ENCODE measurements at places on chromosomes 3 and 15.

GRCh38 chr3:111324645-111325044, 217.4 kb upstream of the CD96 start:
- no peak for DNase-seq

DNA sequence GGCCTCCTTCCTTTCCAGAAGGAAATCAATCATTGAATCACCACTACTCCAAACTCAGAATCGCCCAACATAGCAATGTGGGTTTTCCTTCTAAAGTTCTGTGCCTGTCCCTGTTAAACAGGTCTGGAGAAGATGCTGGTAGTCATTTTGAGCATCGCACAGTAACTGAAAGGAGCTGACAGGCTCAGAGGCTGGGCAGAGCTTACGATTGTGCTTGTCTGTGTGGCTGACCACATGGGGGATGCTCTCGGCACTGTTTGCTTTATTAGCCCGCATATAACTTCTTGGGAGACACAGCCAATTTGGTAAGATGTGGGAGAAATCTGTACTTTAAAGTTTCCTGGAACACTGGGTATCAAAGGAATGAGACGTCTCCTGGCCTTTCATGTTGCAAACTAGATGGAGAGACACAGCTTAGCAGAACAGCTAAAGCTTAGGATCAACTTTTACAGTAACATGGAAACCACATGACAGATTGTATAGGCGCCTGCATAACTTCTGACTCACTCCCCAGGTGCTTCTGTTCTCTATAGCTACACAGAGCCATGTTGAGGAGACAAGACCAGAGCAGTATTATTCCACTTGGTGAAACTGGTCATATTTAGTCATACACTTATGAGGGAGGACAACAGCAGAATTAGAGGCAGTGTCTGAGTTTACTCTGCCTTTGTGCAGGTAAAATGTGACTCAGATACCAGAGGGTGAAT, 374.1 kb downstream of the RORA start:
- no peak for DNase-seq

DNA sequence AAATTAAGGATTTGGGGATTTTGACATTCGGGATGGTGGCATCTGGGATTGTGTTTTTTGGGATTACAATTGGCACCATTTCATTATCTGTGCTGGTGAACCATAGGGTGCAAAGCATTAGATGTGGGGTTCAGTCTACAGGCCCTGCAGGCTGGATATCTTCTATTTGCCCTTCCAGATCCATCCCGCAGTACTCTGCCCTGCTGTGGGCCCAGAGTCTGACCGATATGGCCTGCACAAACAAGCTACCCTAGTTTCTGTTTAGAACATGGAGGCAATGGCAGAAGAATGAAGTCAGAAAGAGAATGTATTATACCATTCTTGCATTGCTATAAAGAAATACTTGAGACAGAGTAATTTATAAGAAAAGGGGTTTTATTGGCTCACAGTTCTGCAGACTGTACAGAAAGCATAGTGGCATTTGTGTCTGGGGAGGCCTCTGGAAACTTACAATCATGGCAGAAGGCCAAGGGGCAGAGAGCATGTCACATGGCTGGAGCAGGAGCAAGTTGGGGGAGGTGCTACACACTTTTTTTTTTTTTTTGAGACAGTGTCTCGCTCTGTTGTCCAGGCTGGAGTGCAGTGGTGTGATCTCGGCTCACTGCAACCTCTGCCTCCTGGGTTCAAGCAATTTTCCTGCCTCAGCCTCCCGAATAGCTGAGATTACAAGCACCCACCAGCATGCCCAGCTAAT, 93.7 kb downstream of the NCEH1 start:
- no peak for DNase-seq

DNA sequence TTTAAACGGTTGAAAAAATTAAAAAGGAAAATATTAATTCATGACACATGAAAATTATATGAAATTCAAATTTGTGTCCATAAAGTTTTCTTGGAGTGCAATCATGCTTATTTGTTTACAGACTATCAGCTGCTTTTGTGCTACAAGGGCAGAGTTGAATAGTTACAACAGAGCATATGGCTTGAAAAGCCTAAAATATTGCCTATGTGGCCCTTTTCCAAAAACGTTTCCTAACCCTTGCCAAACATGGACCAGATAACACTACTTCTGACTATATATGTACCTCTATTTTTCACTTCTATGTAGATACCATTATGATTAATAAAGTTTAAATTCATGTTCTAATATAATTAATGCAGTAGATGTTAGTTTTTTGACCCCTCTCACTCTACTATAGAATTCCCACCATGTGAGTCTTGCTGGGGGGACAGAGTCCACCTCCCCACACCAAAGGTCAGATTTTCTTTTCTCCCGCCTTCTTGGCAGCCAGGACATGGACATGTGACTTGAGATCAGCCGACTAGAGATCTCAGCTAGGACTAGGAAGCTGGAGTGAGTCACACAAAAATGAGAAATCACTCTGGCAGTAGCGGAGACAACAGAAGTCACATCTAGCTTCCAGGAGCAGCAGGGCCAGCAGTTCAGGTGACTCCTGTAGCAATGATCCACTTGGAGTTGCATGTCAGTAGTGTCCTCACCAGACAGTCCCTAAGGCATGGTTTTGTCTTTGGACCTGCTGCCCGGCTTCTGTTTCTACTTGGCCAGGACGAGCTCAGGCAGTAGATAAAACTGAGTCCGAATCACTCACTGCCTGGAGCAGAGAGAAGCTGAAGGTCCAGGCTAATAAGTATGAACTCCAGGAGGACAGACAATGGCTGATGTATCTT, 22.4 kb downstream of the CIAO2A start:
- no peak for DNase-seq

DNA sequence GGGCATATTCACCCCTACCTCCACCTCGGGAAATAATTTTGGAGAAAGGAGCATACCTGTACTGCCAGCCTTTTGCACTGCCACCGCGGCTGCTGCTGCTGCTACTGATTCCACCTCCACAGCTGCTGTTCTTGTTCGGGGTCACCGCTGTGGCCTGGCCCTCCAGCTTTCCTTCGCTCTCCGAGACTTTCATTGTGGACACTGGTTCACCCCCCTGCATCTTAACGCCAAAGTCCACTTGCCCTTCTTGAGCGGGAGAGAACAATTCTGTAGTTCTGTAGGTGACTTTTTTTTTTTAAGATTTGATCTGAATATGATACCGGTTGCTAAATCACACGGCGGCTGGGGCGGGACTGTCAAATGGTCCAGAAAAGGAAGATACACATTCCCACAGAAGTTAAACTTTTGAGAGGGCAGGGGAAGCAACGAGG, 701 bp downstream of the OSBPL11 start:
- peak; percentile 46 for DNase-seq

DNA sequence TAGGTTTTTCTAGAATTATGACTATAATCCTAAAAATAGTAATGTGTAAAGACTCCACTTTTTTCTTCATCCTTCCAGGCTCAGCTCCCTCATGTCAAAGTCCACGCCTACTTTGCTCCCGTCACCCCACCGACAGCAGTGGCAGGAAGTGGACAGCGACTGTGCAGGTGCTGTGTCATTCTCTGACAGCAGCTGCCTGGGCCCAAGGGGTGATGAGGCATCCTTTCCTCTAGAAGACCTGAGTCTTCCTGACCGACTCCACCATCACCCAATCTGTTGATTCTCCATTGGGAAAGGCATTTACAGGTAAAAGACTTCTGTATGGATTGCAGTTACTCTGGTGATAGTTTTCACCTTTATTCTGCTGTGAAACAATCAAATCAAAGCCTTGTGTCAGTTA, 54.8 kb downstream of the UBP1 start:
- DNase-seq = peak; percentile 68

DNA sequence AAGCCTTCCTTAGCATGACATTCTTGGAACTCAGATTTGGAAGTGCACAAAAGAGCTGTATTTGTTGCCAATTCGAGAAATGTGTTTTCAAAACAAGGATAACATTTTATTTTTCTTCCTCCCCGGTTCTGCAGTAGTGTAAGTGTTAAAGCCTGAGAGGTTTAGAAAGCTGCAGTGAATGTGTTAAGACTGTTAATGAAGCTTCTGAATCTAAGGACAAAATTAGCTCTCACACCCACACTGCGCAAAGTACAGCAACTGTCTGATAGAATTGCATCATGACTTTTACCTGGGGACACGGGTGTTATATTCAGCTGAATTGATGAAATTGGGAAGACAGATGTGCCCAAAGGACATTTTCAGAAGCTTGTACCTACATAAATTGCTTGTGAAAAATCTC, 344.4 kb downstream of the CADM2 start:
- no peak for DNase-seq

DNA sequence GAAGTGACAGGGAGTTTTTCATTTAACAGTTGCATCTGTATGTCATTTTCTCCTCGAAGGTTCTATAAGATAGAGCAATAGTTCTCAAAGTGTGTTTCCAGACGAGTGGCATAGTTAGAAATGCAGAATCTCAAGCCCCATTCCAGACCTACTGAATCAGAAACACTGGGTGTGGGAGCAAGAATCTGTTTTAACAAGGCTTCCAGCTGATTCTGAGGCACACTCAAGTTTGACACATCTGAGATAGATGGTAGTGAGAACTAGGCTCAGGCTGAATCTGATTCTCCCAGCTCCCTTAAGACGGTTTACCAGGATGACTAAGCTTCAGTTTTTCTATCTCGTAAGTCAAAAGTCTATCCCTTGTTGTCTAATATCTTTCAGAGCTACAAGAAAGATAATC, 159.8 kb upstream of the NUDT16 start:
- DNase-seq = no peak

DNA sequence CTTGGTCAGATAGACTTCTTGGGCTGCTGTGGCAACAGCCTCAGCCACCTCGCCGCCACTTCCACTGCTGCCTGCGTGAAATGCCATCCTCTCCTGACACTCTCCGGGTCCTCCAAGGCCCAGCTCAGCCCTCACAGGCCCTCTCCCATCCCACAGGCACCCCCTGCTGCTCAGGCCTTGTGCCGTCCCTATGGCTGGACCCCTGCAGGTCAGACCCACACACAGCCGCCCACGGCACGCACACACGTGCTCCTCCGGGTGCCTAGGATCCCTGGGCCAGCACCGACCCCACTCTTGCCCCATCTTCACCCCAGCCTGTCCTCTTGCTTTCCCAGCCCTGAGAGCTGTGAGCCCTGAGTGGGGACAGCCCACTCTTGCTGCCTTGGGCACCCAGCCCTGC, 19.7 kb downstream of the CFAP100 start:
- DNase-seq = no peak

DNA sequence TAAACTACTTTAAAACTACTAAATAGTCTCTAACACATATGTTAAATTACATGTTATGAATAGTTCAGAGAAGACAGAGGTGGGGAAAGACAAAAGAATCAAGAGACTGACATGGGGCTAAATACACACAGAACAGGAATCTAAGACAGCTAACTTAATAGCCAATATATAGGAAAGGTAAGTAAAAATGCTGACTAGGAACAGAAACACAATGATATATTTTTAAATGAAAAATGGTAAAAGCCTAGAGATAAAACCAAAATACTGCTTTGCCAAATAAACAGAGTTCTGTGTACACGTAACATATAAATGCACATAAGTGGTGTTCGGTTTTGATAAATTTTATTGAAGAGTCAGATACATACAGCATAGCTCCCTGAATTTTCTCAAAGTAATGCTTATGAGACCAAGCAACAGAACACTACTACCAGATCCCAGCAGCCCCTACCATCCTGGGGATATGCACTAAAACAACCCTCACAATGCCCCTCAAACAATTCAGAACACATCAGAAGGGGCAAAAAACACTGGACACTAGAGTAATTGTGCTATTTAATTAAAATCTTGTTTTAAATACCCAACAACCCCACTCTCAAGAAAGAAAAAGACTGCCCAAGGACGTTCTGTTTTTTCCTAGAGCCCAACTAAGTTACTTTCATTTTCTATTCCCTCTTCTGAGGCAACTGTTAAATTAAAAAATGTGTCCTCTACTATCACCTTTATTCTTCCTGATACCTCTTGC, 121.1 kb downstream of the ADAM10 start:
- DNase-seq = no peak

DNA sequence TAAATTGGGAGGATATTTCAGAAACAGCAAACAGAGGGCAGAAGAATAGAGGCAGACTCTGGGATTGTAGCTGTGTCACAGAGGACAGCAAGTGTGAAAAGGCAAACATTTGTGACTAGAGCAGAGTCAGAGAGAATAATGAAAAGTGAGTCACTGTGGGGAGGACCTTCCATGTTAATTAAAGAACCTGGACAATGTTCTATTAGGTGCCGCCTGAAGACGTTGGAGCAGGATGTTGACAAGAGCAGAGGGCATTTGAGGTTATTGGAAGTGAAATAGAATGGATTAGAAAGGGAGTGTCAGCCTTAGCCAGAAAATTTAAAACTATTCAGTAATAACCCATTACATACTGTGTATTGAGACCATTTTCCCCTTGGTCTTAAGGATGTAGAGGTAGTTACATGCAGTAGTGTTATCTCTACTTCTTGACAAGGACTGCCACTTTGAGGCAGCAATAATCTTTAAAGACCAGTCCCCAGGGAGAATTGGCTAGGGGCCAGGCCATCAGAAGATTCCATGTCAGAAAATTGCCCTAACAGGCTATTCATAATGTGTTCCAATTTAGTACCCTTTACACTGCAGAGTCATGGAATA, 5.8 kb downstream of the ACKR2 start:
- no peak for DNase-seq

GRCh38 chr3:155076888-155077287, 3.2 kb upstream of the MME start:
- DNase-seq = no peak

GRCh38 chr3:27554706-27555105, 70.5 kb upstream of the SLC4A7 start:
- no peak for DNase-seq

DNA sequence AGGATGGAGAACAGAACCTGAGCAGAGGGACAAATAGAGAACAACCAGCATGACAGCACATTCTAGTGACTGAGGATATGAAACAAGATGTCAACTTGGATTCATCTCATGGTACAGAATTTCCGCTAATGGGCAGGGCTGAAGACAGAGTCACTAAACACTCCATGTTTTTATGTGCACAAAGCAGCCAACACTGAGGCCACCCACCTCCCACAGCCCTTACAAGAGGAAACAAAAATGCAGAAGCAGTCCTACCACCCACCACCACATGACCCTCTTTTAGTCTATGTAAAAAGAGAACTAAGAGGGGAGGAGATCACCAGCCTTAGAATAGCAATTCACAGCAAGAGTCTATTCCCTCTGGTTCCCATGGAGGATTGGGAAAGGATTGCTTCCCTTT, 131.4 kb upstream of the UBE2E2 start:
- DNase-seq = no peak

DNA sequence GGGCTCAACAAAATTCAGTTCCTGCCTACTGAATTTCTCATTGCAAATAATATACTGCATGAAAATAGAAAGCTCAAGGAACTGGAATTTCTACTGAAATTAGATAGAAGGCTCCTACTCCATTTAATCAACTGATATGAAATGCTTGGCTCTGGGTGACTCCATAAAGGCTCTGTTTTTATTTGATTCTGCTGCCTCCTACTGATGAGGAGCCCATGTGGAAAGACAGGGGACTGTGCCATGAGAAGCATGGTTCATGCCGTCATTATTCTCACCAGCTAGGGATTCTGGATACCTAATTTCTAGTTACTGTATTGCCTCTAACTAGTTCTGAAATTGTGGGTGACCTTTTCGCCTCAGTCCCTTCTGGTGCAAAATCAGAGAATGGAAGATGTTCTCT, 366.2 kb upstream of the DPH6 start:
- no peak for DNase-seq
